Breast epithelium (tissue), 4 donors: ENCODE measurements at places on chromosomes 2 and 18. TPM values are rescaled to one million over a fixed set of nuclear protein-coding genes. Genes with fewer than 3 reads are reported as not detected.

GRCh38 chr2:105775809-105776559 lies 31.3 kb downstream of the NCK2 start:
- no peaks in the 10 kb centered on the region for H3K27me3 ChIP-seq
- peak overlapping the region; percentile 6 for H3K4me3 ChIP-seq
- H3K27ac ChIP-seq: no peak overlapping the region
- H3K4me1 ChIP-seq: peaks cover 24% of the 10 kb centered on the region
- DNase-seq: no peak

- H3K4me1 ChIP-seq: no peaks in the 10 kb centered on the region
- H3K27ac ChIP-seq: no peak overlapping the region
- H3K36me3 ChIP-seq: no peaks in the 10 kb centered on the region
- no peaks in the 10 kb centered on the region for H3K27me3 ChIP-seq
- DNase-seq: no peak
Observed at GRCh38 chr2:181542170-181542569, 85.0 kb downstream of the ITGA4 start.

DNA sequence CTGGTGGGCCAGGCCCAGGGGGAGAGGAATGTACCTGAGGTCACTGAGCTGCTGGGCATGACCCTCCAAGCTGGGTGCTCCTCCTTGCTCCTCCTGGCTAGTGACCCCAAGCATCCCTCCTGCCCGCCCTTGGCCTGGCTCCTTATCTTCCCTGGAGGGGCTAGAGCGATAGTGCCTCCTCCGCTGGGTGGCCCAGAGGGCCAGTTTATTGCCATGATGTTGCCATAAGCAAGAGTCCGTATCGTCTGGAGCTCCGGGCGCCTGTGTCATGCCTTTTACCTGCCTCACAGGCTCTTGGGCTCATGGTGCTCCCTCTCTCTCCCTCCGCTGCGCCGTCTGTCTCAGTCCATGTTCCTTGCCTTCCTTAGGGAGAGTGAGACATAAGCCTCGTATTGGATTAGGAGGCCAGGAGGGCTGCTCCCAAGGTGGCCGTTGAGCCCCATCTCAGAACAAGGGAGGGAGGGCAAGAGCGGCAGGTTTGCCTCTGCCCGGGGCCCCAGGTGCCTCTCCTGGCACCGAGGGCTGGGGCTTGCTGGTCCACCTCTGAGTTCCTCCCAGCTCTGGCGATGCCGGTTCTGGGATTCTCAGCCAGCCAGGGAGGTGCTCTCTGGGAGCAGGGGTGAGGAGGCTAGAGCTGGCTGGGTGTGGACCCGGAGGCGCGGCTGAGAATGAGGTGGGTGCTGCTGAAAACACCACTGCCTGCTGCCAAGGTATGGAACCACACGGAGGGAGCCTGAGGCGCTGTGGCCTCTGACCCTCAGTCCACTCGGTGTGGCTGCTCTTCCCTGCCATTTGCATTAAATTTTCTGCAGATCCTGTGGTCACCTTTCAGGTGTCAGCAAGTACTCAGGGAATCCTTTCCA lies 22.6 kb downstream of the KCNIP3 start:
- no peaks in the 10 kb centered on the region for H3K27me3 ChIP-seq
- no peak for DNase-seq
- no peaks in the 10 kb centered on the region for H3K36me3 ChIP-seq
- H3K4me3 ChIP-seq: no peak overlapping the region
- H3K4me1 ChIP-seq: peaks cover 17% of the 10 kb centered on the region
- H3K27ac ChIP-seq: no peak overlapping the region

The SERPINB4 gene
- total RNA-seq: 0.66 TPM

- peak overlapping the region; percentile 35 for H3K4me3 ChIP-seq
- H3K36me3 ChIP-seq: no peaks in the 10 kb centered on the region
- H3K4me1 ChIP-seq: no peaks in the 10 kb centered on the region
Observed at GRCh38 chr2:101386599-101387150, 628 bp downstream of the CREG2 start.

DNA sequence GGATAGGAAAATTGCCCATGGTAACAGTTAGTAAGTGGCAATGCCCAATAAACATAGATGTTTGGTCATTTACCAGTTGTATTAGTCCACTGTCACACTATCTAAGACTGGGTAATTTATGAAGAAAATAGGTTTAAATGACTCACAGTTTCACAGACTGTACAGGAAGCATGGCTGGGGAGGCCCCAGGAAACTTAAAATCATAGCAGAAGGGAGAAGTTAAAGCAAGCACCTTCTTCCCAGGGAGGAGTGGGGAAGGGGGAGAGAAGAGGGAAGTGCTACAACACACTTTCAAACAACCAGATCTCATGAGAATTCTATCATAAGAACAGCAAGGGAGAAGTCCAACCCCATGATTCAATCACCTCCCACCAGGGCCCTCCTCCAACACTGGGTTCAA lies 23.4 kb downstream of the NR4A2 start:
- no peak overlapping the region for H3K4me3 ChIP-seq
- H3K4me1 ChIP-seq: no peaks in the 10 kb centered on the region
- H3K27ac ChIP-seq: no peak overlapping the region
- H3K36me3 ChIP-seq: no peaks in the 10 kb centered on the region
- no peaks in the 10 kb centered on the region for H3K27me3 ChIP-seq

DNA sequence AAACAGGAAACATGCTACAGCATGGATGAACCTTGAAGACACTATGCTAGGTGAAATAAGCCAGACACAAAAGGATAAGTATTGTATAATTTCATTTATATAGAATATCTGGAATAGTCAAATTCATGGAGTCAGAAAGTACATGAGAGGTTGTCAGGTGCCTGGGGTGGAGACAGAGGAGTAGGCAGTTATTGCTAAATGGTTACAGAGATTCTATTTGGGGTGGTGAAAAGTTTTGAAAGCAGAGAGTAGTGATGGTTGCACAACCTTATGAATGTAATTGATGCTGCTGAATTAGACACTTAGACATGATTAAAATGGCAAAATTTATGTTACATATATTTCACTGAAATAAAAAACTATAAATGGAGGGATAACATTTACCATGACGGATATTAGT lies 197.4 kb downstream of the VAPA start:
- no peak overlapping the region for H3K4me3 ChIP-seq
- no peak for DNase-seq
- H3K36me3 ChIP-seq: no peaks in the 10 kb centered on the region

GRCh38 chr18:10002280-10002679 lies 88.5 kb downstream of the VAPA start:
- no peak for DNase-seq
- no peaks in the 10 kb centered on the region for H3K36me3 ChIP-seq
- H3K4me3 ChIP-seq: no peak overlapping the region
- no peaks in the 10 kb centered on the region for H3K4me1 ChIP-seq

- DNase-seq: no peak
- H3K27ac ChIP-seq: no peak overlapping the region
- no peaks in the 10 kb centered on the region for H3K36me3 ChIP-seq
- H3K27me3 ChIP-seq: no peaks in the 10 kb centered on the region
- no peaks in the 10 kb centered on the region for H3K4me1 ChIP-seq
Observed at GRCh38 chr18:52220062-52220591, 119.9 kb upstream of the DCC start.

- H3K27ac ChIP-seq: no peak overlapping the region
- H3K4me3 ChIP-seq: no peak overlapping the region
- no peak for DNase-seq
- H3K27me3 ChIP-seq: no peaks in the 10 kb centered on the region
- H3K4me1 ChIP-seq: no peaks in the 10 kb centered on the region
Observed at GRCh38 chr2:218755567-218756404, 26.2 kb upstream of the CYP27A1 start.

DNA sequence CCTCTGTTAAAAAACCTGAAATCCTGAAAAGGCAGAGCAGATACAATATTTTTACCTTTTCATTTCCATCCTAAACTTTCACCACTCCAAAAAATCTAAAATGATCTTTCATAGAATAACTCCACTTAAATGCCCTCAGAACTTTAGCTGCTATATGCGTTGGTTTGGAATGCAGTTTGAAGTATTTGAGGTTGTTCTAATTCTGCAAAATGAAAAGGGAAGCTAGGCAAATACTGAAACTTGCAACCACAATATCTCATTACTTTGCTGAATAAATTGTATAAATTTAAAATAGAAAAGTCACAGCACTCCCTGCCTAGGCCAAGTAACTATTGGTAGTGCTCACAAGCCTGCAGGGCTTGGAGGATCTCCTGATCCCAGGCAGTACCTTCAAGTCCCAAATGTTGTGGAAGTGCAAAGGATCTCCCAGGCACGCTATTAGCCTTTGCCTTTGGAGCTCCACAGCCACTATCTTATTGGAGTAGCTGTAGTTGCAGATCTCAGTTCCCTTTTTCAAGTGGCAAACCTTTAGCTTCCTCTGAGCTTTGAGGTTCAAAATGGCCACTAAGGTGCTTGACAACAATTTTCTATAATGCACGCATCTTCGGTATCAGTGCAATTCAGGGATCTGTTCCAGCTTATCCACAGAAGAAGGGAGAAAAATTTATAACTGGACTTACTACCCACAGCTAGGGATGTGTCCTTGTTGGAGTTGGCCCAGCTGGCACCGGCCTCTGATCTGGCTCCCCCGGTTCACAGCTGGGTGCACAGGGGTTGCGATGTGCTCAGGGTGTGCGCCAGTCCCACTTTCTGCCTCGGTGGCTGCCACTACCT lies 43.4 kb upstream of the ANKRD62 start:
- no peaks in the 10 kb centered on the region for H3K4me1 ChIP-seq
- H3K36me3 ChIP-seq: no peaks in the 10 kb centered on the region
- DNase-seq: no peak
- H3K27ac ChIP-seq: no peak overlapping the region
- no peak overlapping the region for H3K4me3 ChIP-seq
- no peaks in the 10 kb centered on the region for H3K27me3 ChIP-seq

The GALNT5 gene
- total RNA-seq: 1.6 TPM

DNA sequence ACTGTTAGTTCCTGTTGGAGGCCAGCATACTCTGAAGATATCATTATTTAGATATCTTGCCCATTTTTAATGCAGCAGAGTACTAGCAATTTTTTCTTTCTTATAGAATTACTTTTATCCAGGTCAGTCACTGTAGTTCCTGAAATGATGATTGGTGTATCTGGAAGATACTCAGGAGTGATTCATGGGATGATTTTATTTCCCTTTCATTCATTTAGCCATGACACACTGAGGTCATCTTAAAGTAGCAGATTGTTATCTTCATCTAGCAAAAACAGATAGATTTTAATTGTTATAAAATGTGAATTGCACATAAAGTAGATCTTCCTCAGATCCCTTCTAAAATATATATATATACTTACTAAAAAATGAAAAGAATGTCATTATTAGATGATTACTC lies 109.1 kb downstream of the PIK3C3 start:
- H3K36me3 ChIP-seq: peaks cover 8% of the 10 kb centered on the region
- no peak overlapping the region for H3K4me3 ChIP-seq
- H3K27ac ChIP-seq: no peak overlapping the region
- no peaks in the 10 kb centered on the region for H3K4me1 ChIP-seq

- H3K27me3 ChIP-seq: no peaks in the 10 kb centered on the region
- no peak overlapping the region for H3K4me3 ChIP-seq
- no peaks in the 10 kb centered on the region for H3K4me1 ChIP-seq
- DNase-seq: no peak
- H3K36me3 ChIP-seq: no peaks in the 10 kb centered on the region
- H3K27ac ChIP-seq: no peak overlapping the region
Observed at GRCh38 chr2:125707611-125708010, 948.3 kb upstream of the GYPC start.

The RIT2 gene
- not detected for total RNA-seq

The DSG1 gene
- 22.2 TPM for total RNA-seq

The NLRC4 gene
- 1.8 TPM for total RNA-seq

DNA sequence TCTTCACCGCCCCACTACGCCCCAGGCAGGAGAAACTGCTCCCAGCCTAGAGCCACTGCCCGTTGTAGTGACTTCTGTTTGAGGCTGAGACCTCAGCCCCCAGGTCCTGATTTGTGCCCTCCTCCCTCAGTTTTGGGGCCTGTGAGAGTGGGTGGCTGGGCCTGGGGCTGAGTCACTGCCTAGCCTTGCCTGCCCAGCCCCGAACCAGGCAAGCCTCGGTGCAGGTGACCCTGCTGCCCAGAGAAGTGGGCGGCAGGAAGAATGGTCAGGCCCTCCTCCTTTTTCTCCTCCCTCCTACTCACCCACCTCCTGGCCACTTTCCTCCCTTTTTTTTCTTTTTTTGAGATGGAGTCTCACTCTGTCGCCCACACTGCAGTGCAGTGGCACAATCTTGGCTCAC lies 66.6 kb downstream of the ZFP36L2 start:
- H3K27ac ChIP-seq: peak overlapping the region; percentile 97
- no peaks in the 10 kb centered on the region for H3K27me3 ChIP-seq
- H3K36me3 ChIP-seq: no peaks in the 10 kb centered on the region
- H3K4me3 ChIP-seq: no peak overlapping the region
- peaks cover 28% of the 10 kb centered on the region for H3K4me1 ChIP-seq

DNA sequence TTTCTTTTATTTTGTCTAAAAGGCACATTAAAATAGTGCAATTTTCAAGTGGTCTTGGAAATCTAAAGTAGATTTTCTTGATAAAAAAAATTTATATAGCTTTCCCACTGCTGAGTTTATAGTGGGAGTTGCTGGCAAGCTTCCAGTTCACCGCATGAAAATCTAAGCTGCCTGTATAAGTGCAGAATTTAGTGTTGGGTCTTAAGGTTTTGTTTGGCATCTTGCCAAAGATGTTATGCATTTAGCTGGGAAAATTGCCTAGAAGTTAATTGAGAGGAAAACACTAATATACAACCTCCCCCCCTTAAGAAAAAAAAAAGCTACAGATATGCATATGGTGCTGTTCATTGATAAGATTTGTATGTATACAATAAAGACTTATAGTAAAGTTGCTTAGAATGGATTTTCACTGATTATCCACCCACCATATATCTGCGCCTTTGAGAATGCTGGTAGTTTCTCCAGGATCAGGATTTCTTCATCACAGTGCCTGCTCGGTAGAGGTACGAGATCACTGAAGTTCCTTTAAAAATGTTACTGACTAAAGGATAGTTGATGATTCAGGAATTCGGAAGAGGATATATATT lies 803.2 kb upstream of the POU3F3 start:
- no peak overlapping the region for H3K4me3 ChIP-seq
- DNase-seq: no peak
- H3K27ac ChIP-seq: no peak overlapping the region
- H3K36me3 ChIP-seq: no peaks in the 10 kb centered on the region
- no peaks in the 10 kb centered on the region for H3K27me3 ChIP-seq

DNA sequence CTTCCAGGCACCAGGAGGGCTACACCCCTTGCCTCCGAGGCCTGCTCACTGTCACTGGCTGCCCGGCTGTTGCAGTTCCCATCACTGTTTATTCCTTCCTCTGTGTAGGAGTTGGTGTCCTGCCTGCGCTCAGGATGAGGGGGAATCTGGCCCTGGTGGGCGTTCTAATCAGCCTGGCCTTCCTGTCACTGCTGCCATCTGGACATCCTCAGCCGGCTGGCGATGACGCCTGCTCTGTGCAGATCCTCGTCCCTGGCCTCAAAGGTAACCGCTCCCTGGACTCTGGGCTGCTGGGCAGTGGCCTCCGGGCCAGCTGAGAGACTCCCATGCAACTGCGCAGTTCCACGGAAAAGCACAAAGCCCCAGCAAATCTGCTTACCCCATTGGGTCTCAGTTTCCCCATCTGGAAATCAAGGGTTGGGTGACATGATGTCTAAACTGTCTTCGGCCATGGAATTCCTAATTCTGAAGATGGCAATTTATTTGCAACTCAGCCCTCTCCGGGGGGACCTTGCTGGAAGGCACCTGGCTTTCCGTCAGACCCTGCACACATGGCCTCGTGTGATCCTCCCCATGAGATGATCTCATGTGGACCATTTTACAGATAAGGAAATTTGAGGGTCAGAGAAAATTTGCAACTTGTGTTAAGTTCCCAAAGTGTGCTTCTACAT lies 9.4 kb downstream of the COLEC11 start:
- no peaks in the 10 kb centered on the region for H3K4me1 ChIP-seq
- no peak overlapping the region for H3K27ac ChIP-seq
- H3K36me3 ChIP-seq: no peaks in the 10 kb centered on the region

The ZAP70 gene
- 4.9 TPM for total RNA-seq

The OTOS gene
- total RNA-seq: not detected

The VWC2L gene
- total RNA-seq: 0.15 TPM
